ENCODE measurements at places on chromosomes 11 and 22.

GRCh38 chr22:38138961-38139360 lies 28.5 kb upstream of the BAIAP2L2 start:
- no peak for DNase-seq

DNA sequence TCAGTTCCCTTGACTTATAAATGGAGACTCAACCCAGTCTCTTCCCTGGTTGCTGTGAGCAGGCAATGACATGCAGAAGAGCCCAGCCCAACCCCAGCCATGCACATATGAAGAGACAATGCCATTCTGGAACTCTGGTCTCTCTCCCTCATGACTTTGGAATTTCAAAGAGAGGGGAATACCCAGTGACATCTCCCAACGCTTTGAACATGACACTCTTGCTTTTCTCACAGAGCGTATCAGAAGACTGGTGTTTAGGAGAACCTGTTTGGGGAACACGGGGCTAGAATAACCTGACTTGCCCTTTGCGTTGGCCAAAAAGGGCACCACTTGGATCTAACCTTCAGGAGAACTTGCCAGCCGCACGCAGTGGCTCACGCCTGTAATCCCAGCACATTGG lies 12.9 kb downstream of the RANGAP1 start:
- no peak for DNase-seq

GRCh38 chr11:54979375-54979774 lies 272.7 kb downstream of the OR4A5 start:
- no peak for DNase-seq

- peak; percentile 55 for DNase-seq
Observed at GRCh38 chr11:65305501-65306268, 9.0 kb upstream of the CDC42EP2 start.

- no peak for DNase-seq
Observed at GRCh38 chr22:44068422-44069191, 44.5 kb downstream of the PARVB start.

- no peak for DNase-seq
Observed at GRCh38 chr11:65226103-65226442, 35.7 kb upstream of the POLA2 start.
